ENCODE measurements at places on chromosomes 3 and 15. TPM values are rescaled to one million over a fixed set of nuclear protein-coding genes. Genes with fewer than 3 reads are reported as not detected.
A peak's percentile ranks its signal among the peaks of the same experiment; 100 is the strongest.

- peak; percentile 84 for DNase-seq
Measured at GRCh38 chr3:32374788-32375595, 16.7 kb upstream of the CMTM7 start.

The SPATA12 gene
- not detected for total RNA-seq

DNA sequence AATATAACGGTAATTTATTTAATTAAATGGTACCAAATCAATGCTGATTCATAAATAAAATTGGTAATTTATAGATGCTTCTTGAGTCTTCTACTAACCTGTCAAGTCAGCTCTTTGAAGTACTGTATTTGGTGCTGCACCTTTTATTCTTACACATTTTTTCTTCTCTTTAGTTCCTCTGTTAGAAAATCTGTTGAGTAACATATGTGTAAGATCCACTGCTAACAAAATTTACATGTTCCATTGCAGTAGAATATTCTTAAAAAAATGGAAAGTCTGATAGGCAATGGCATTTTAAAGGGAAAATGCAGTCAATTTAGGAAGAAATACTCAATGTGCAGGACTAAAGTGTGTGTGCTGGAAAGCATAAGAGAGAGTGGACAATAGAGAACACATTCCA, 936.6 kb downstream of the ZPLD1 start:
- no peak for DNase-seq

GRCh38 chr15:73789521-73790240, 36.5 kb upstream of the INSYN1 start:
- no peak for DNase-seq

DNA sequence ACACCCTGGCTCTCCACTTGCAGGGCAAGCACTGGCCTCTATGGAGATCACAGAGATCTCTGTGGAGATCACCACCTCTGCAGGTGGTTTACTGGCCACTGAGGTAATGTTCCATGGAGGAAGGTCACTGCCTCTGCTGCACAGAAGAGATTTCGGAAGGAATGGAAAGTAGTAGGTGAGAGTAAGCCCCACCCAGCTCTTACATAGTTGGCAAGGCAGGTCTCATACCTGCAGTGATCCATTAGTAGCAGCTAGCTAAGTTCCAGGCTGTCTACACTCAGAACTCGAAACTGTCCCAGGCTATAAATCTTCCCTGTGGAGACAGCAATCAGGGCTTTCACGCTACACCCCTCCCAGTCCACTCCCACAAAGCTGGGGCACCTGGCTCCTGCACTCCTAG, 194.3 kb upstream of the MANF start:
- DNase-seq = no peak

GRCh38 chr3:160400702-160401150, 1.3 kb downstream of the SMC4 start:
- no peak for DNase-seq

GRCh38 chr3:122410639-122411038, 5.2 kb downstream of the WDR5B start:
- no peak for DNase-seq

The HIGD2B gene
- 0.32 TPM for total RNA-seq

DNA sequence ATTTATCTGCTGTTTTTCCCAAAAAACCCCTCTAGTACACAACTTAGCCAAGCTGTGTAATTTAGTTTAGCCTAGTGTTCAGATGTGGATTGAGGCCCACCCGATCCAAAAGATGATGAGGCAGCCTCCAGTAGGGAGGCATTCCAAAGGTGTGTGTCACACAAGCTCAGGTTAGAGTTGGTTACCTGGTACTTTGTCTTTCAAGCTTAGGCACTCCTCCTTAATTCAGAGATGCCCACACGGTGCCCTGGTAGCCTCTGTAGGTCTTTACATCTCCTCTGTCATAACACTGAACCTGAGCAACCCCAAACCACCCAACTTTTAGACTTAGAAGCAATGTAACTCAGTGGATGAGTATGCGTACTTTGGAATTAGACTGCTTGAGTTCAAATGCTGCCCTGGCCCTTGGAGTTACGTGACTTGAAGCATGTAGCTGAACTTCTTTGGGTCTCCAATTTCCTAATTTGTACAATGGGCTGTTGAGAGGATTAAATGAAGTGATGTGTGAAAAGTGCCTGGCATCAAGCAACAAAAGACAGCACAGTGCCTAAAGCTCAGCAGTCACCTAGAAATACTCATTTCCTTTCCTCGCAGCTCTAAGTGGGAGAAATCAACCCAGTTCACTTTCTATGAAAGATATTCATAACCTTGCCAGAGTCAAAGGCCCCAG, 284.6 kb upstream of the RARB start:
- no peak for DNase-seq

DNA sequence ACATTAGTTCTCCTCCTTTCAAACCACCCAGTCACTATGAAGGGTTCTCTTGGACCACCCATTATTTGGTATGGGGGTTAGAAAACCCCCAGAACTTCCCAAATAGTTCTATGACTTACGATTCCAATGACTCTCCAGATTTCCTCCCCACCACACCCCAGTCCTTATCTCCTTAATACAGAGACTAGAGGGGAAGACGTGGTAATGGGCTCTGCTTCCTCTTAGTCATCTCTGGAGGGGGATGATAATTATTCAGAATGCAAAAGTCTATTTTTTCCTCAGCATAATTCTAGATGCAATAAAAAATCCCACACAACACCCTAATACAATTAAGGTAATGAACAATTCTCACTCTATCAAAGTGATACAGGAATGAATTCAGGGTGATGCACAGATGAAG, 48.9 kb upstream of the CFAP161 start:
- no peak for DNase-seq

The TRIM42 gene
- not detected for total RNA-seq

DNA sequence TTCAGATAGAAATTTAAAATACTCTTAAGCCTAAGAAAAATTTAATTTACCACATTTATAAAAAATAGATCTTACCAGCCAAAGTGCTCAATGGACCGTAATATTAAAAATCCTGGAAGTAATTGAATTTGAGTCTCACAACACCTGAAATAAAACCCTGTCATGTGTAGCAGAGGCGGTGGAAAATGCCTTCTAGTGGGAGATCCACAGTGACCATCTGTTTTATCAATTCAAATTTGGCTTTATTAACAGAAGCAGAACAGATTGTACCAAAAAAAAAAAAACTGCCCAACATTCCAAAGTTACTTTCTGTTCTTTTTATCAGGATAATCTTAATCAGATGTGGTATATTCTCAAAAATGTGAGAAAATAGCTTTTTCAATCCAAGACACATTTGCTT, 71.7 kb downstream of the DMXL2 start:
- DNase-seq = no peak

DNA sequence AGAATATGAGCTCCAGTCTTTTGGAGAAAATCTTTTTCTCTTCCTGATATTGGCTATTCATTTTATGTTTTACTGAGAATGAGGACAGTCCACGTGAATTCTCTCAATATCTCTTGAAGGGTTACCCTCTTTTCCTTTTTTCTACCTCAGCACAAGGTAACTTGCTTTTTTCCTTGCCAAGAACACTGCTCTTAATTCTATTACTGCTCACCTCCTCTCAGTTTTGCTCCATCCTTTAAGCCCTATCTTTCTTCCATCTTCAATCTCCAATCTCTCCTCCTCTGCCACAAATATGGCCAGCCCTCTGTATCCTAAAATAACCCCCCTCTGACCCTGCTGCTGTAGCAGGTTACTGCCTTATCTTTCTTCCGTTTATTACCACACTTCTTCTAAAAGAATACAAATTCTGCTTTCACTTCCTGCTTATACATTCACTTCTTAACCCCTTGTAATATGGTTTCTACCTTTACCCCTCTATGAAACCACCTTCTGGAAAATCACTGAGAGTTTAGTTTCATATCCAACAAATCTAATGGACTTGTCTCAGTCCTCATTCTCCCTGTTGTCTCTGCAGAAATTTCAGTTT, 89.0 kb downstream of the NFKBIZ start:
- peak; percentile 30 for DNase-seq

GRCh38 chr3:196097373-196098154, 15.7 kb upstream of the TFRC start:
- no peak for DNase-seq

GRCh38 chr3:45664578-45664977, 24.6 kb upstream of the SACM1L start:
- peak; percentile 50 for DNase-seq

DNA sequence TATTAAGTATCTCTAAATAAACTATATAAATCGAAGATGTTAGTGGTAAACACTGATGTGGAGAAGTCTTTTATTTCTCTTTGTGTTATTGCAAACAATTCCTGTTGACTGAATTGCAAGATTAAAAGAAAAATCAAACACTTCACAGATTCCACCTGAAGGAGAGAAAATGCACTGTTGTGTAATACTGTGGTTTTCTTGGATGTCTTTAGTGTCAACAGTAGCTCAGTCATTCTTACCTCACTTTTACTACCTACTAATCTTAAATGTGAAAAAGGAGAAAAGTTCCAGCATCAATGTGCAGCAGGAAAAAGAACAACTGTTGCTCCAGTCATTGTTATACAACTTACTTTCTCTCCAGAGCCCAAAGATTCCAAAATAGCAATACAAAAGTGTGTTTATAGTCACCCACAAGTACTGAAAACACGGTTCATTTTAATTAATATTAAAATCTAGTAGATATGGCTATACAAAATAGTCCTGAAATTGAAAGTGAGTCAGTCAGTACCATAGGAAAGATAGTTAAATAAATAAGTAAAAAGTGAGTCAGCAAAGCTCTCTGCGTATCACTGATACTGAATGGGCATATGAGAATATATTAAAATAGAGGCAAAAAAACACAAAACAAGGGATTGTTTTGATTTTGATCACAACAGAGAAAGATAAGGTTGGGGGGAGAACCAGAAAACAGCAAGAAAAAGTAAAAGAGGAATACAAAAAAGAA, 90.5 kb upstream of the CSPG5 start:
- peak; percentile 37 for DNase-seq

The LSAMP gene
- total RNA-seq = 0.64 TPM

DNA sequence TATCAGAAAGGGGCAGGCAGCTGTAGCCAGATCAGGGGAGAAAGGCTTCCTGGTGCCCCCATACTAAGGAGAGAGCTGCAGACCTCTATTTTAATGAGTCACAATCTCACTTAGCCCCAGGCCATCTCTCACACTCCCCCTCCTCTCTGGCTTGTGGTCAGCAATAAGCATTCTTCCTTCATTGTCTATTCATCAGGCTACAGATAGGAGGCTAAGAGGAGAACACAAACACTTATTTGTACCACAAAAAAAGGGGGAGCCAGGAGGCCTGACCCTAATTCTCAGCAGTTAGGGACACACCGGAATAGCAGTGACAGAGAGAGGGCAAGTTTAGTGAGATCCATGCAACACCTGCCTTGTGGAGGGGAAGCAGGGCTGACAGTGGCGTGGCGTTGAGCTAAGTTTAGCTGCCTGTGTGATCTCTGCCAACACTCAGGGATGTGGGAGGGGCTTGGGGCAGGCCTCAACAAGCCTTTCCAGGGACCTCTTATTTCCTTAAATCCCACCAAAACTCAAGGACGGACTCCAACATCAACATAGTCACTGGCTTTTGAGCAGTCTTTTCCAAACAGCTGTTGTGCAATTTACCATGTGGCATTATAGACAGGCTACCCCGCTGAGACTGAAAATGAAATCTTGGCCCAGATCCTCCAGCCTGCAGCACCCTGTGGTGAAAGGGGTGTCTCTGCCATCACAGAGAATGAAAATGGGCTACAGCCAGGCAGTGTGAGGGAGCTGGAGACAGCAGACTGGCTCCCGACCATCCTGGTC, 191.9 kb upstream of the TSC22D2 start:
- peak; percentile 51 for DNase-seq

DNA sequence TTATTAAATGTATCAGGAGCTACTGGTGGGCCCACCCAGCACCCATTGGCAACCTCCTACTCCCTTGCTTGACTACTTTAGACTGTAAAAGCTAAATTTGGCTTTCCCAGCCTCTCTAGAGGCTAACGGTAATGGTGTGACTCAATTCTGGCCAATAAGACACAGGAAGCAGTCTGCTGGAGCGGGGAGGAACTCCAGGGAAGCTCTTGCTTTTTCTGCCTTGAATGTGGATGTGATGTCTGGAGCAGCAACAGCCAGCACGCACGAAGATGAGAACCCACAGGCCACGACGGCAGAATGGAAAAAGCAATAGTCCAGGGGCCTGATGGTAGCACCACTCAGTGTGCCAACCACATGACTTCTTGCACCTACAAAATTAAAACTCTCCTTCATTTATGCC, 39.9 kb downstream of the RAB6B start:
- DNase-seq = peak; percentile 3

DNA sequence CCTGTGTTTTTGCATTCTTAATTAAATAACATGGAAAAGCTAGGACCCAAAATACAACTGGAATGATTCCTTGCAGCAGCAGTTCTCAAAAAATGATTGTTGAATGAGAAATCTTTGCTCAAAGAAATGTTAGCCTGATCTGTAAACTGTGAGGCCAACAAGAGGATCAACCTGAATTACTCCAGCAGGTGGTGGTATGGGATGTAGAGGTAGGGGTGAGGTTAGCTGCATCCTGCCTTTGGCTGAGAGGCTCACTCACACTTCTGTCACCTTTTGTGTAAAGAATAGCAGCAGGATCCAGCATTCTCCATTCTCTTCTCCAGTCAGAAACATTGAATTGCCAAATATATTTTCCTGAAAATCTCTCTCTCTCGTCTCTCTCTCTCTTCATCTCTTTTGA, 26.5 kb upstream of the FAM98B start:
- DNase-seq = no peak

The IQCH gene
- 2.6 TPM for total RNA-seq

- DNase-seq = no peak
Measured at GRCh38 chr15:42729409-42729808, 7.5 kb downstream of the CDAN1 start.

The GOLGA8R gene
- total RNA-seq = 1.3 TPM

DNA sequence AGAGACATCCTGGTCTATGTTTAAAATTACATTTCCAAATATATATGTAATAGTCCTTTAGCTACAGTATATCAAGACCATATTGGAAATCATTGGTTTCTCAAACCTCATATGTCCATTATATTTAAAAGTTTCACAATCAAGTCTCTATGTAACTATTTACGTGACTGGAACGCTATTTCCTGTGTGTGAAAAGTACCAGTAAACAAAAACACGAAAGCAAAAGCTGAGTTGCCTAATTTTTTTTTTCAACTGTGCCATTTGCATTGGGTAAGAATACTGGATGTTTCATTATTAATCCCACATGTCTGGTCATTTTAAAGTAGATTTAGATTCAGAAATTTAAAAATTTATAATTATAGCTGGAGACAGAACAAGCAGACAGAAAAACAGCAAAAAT, 381.4 kb downstream of the TBC1D5 start:
- peak; percentile 86 for DNase-seq

The GP9 gene
- not detected for total RNA-seq

The PP2D1 gene
- total RNA-seq = not detected

DNA sequence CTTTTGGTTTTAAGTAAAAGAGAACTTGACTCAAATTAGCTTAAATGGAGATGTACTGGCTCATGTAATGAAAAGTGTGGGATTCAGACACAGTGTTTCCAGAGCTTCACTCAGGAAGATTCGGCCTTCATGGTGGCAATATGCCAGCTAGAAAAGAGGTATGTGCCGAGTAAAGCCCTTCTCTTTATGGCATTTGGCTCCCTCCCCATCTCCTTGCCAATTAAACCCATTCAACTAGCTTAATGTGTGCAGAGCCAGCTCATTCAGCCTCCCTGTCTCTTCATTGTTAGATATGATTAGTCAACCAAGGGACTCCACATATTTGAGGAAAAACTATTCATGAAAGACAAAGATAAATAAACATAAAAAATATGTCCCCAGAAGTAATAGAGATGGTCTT, 15.0 kb upstream of the TRANK1 start:
- DNase-seq = no peak

GRCh38 chr3:175585898-175586297, 726.8 kb downstream of the NAALADL2 start:
- peak; percentile 26 for DNase-seq

GRCh38 chr15:64651601-64652191, 123.7 kb downstream of the RBPMS2 start:
- peak; percentile 61 for DNase-seq

Measured in fibroblast of villous mesenchyme (primary cell).